CD4-positive, alpha-beta T cell treated with Interleukin-17A for 4 hours (primary cell): ENCODE measurements at places on chromosomes 11 and 22.

- DNase-seq = no peak
Observed at GRCh38 chr11:122723106-122723505, 67.6 kb downstream of the UBASH3B start.

- DNase-seq = no peak
Observed at GRCh38 chr22:30832407-30832987, 136.1 kb downstream of the MORC2 start.

- DNase-seq = no peak
Observed at GRCh38 chr11:109708184-109708583, 286.2 kb downstream of the C11orf87 start.

DNA sequence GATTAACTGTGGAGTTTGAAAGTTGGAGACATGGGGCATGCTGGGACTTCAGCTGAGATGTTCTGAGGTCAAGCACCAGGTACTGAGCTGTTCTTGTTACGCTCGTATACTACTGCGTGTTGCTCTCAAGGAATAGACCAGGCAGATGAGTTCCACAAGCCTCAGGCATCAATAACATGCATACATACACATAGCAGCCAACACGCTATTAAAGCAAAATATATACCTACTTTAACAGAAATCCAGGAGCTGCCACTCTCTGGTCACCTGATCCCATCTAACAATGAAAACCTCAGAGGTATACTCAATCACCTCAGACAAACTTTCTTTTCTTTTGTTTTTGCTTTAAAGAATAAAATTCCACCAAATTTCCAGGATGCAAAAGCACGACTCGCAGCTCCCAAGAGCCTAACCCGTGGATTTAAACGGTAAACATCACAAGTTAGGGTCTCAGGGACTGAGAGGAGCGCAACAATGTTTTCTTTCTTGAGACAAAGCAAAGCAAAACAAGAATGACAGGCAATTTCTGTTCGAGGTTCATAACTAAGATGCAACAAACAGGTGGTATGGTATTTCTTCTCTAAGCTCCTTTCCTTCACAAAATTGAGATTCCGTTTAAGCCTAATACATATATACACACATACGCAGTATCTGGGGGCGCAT is 16.5 kb downstream of the BLID start:
- no peak for DNase-seq

GRCh38 chr11:102367364-102367763 is 20.4 kb downstream of the BIRC2 start:
- no peak for DNase-seq

DNA sequence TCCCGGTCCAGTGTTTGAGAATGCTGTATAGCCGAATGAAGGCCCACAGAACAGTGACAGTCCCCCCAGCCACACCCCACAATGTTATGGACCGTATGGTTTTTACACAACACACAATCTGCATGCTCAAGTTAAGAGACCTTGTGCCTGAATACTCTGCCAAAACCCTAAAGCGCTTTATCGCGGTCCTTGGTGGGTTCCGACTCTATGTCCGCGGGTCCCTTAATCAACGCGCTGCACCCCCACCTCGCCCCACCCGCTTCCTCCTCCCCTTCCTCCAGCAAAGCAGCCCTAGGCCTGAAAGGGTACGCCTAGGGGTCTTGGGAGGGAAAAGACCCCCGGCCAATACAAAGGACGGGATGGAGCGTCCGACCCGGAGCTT is 442 bp downstream of the COPB1 start:
- DNase-seq = peak; percentile 51

DNA sequence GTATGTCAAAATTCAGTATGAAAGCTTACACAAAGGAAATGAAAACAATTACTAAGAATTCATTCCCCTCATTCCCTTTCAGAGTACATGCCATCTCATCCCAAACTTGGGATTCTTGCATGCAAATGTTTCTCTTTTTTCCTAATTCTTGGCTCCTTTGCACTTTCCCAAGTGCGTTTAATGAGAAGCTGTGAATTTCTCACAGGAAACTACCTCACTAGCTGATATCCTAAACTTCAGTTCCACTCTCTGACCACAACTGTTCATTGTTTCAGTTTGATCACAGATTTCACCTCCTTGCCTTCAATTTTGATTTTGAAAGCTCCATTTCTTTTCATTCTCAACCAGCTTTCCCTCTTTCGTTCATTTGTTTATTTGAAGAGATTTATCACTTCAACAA is 5.9 kb upstream of the ARL14EP start:
- no peak for DNase-seq

GRCh38 chr11:134120921-134121526 is 52.2 kb downstream of the JAM3 start:
- DNase-seq = no peak

DNA sequence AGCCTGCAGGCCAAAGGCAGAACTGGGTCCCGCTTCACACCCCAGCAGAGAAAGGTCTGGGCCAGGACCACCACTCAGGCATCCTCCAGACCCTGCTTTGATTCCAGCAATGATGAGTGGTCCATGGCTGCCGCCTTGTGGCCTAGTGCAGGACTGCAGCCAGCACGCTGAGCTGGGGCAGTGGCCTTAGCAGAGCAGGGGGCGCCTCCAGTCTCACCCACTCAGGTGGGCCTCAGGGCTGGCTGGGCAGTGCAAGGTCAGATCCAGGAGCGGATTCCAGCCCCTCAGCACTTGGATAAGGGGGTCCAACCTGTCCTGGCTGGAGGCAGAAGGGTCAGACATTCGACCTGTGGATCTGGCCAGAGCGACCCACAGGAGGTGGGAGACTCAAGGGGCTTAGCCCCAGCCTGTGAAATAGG is 9.6 kb upstream of the PDE2A start:
- DNase-seq = peak; percentile 75

DNA sequence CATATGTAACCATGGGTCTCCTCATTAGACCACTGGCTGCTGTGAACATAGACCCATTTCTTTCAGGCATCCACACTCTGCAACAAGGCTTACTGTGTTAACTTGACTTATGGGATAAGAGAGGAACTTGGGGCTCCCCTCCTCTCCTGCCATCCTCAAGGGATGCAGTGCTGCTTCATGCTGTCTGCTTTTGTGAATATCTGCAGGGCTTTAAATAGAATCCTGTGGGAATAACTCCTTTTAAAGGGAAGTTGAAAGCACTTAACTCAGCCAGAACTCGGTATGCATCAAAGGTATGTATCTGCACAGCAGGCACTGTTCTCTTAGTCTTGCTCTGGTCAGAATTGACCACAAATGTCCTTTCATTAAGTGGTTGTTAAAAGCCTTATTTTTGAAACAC is 222.5 kb upstream of the KIRREL3 start:
- DNase-seq = no peak
